ENCODE measurements at places on chromosomes 16 and 17.

DNA sequence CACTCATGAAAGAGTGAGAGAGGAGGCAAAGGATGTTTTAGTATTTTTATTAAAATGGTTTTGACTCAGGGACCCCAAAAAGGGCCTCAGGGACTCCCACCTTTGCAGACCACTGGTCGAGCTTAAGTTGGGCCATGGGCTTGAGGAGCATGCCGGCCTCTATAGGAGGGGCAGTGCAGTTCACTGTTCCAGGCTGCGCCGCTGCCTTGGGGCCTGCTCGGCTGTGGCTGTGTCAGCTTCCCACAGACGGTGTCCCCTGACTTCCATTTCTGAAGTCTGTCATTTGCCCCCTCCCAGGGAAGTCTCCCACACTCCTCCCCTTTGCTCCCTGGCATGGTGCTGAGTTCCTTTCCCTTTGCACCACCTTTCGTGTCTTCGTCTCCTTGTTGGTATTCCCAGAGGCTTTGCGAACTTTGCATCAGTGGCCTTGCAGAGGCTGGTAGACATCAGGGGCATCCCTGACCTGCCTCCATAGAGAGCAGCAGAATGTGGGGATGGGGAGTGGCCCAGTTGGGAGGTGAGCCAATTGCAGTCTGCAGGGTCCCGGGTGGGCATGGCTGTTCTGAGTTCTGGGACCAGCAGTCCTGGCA lies 17.1 kb downstream of the MPRIP start:
- no peak for DNase-seq

GRCh38 chr16:23486480-23486879 lies 23.8 kb downstream of the GGA2 start:
- no peak for DNase-seq

GRCh38 chr17:78716814-78717393 lies 65.2 kb downstream of the CYTH1 start:
- DNase-seq, result no peak

DNA sequence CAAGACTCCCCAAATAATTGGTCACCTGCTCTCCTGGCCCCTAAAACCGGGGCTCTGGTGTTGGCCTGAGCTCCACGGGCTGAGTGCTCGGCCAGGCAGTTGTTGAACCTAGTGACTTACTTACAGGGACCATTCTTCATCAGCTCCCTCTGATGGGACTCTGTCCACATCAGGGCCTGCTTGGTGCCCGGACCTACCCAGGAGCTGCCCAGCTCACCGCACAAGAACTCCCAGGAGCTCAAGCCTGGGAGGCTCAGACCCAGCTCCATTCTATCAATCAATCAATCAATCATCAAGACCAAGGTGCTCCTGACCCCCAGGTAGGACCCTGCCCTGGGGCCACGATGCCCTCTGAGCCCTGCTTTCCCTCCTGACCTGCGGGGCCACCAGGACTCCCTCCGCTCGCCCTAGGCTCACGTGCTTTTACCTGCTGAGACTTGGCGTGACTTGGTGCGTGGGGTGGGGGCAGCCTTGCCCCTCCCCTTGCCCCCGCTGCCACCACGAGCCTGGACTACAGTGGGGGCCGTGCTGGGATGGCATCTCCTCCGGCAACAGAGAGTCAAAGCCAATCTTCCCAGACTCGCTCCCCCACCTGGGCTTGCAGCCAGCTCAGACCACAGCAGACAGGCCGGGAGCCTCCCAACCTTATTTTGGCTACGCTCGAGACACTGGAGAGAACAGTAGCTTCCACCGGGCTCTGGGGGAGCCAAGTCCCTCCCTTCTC lies 15.7 kb downstream of the IL34 start:
- DNase-seq, result no peak

GRCh38 chr16:9966569-9967157 lies 215.6 kb downstream of the GRIN2A start:
- no peak for DNase-seq

DNA sequence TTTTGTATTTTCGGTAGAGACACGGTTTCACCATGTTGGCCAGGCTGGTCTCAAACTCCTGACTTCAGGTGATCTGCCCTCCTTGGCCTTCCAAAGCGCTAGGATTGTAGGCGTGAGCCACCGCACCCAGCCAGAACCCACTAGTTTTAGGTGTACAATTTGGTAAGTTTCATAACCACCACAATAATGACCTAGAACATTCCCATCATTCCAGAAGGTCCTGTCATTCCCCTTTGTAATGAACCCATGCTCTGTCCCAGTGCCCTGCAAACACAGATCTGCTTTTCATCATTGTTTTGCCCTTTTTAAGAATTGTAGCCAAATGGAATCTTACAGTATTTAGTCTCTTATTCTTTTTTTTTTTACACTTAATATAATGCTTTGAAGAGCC lies 35.6 kb upstream of the IRF8 start:
- DNase-seq, result no peak

DNA sequence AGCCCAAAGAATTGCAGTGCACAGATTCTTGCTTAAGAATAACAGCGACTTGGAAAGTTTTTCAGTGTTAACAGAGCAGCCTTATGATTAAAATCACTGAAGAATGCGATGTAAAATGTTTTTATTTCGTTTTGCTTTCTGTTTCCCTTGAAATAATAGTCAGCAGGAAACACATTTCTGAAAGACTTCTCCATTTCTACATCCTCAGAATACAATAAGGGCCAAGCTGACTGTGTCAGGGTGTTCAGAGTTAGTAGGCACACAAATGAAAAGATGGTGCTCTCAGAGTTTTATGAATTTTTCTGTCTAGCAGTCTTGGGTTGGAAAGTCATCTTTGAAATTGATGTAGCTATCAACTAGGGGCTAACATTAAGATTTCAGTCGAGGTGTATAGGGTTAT lies 582.9 kb upstream of the RBFOX1 start:
- DNase-seq, result no peak

DNA sequence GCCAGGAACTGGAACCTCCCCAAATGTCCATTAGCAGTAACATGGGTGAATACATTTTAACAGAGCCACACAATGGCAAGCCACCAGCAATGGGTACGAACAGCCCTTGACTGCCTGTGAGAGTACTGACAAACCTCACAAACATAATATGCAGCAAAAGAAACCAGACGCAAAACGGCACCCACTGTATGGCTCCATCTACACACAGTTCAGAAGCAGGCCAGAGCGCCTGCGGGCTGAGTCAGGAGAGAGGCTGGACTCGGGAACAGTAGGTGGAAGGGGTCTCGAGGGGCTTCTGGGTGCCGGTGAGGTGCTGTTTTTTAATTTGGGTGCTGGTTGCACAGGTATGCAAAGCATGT lies 77.4 kb upstream of the TOB1 start:
- DNase-seq, result no peak

DNA sequence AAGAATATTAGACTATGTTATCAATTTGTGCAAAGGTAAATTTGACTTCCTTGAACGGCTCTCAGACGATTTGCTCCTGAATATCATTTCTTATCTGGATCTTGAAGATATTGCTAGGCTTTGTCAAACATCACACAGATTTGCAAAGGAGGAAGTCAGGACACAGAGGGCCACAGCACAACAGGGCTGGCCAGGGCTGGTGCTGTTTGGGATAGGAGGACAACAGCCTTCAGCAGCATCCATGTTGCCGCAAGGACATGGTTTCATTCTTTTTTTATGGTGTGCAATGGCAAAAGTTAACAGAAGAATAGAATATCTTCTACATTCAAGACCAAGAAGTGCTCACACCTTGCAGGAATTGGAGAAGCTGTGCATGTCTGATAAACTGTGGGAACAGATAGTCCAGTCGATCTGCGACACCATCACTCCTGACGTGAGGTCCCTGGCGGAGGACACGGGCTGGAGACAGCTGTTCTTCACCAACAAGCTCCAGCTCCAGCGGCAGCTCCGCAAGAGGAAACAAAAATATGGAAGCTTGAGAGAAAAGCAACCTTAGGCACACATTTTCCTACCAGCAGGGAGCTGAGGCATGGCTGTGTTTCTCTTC lies 59.8 kb downstream of the KPNA2 start:
- no peak for DNase-seq

- no peak for DNase-seq
These were observed 23.6 kb upstream of the YWHAE start for GRCh38 chr17:1423456-1424135.

GRCh38 chr16:69073181-69073702 lies 32.2 kb upstream of the HAS3 start:
- no peak for DNase-seq

GRCh38 chr17:15485045-15485444 lies 17.6 kb upstream of the CDRT4 start:
- DNase-seq, result no peak

- DNase-seq, result no peak
These were observed 190.6 kb upstream of the FOXF1 start for GRCh38 chr16:86319585-86320236.

DNA sequence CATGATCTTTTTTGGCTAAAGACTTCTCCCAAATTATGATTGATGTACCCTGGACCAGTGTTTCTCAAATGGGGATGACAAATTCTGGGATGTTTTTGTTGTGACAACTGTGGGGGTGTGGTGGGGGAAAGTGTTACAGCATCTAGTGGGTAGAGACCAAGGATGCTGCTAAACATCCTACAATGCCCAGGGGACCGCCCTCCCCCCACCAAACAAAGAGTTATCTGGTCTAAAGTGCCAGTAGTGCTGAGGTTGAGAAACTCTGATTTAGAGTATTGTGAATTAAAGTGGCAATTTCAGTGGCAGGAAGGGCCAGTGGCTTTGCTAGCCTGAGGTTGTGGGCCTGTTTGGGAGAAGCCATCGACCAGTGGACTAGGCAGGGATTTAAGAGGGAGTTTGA lies 33.3 kb downstream of the SLC47A2 start:
- no peak for DNase-seq

DNA sequence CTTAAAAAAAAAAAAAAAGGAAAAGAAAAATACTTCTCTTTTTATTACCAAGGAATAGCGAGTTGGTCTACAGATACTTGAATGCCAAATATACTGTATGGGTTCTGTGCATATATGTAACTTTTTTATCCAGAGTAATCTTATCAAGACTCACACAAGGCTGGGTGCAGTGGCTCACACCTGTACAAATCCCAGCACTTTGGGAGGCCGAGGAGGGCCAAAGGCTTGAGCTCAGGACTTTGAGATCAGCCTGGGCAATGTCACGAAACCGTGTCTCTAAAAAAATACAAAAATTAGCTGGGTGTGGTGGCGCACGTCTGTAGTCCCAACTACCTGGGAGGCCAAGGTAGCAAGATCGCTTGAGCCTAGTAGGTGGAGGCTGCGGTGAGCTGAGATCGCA lies 137.4 kb upstream of the TMEM97 start:
- DNase-seq, result no peak

DNA sequence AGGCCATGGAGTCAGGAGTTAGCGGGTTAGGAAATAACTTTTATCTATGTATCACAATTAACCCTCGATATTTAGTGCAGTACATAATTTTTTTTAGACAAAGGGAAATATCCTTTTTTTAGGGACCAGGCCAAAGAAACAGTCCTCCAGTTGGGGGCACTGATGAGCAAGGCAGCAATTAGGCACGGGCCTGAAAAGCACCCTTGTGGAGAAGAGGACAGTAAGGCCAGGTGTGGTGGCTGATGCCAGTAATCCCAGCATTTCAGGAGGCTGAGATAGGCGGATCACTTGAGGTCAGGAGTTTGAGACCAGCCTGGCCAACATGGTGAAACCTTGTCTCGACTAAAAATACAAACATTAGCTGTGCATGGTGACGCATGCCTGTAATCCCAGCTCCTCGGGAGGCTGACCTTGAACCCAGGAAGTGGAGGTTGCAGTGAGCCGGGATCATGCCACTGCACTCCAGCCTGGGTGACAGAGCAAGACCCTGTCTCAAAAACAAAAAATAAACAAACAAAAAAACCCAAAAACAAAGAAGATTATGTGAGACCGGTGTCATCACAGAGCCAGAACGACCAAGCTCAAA lies 158.3 kb upstream of the NOL11 start:
- peak; percentile 16 for DNase-seq

- DNase-seq, result no peak
These were observed 74.7 kb downstream of the TBC1D16 start for GRCh38 chr17:79960788-79961522.

GRCh38 chr16:11560701-11561453 lies 25.8 kb downstream of the LITAF start:
- no peak for DNase-seq

- DNase-seq, result no peak
These were observed 36.3 kb downstream of the GNA13 start for GRCh38 chr17:65020284-65020683.

- DNase-seq, result no peak
These were observed 386.6 kb downstream of the XYLT1 start for GRCh38 chr16:17084130-17084529.

GRCh38 chr17:72811976-72812687 lies 280.4 kb downstream of the SLC39A11 start:
- no peak for DNase-seq

- no peak for DNase-seq
These were observed 37.5 kb downstream of the RBFOX3 start for GRCh38 chr17:79573196-79573896.

GRCh38 chr17:68178831-68179230 lies 69.0 kb upstream of the AMZ2 start:
- DNase-seq, result no peak

DNA sequence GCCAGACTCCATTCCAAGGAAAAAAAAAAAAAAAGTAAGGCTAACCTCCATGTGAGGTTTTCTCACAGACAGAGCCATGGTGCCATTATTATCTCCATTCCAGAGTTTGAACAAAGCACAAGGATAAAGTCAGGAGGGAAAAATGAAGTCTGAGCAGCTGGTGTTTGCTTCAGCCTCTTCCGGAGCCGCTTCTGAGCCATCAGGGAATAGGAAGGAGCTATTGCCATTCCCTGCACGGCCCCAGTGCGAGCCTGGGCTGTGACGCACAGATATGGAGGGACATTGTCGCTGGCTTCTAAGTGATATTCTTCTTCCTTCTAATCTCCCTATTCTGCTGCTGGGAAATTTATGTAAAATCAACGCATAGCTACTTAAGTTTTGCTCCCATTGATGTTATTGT lies 69.5 kb upstream of the PIRT start:
- DNase-seq, result no peak

DNA sequence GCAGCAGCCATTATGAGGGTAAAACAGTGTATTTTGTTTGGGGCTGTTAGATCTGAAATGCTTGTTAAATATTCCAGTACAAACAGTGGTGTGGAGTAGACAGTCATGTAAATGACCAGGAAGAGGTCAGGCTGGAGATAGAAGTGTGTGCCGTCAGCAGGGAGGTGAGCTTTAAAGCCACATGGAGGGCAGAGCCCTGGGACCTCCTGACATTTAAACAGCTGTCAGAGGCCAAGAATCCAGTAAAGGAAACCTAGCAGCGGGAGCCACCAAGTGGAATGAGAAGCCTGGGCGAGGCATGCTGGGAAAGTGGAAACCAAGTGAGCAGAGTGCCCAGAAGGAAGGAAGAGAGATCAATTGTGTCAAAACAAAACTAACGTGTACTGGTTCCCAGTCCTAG lies 26.8 kb downstream of the C17orf67 start:
- DNase-seq, result no peak

Data from hematopoietic multipotent progenitor cell treated with erythropoietin and hydrocortisone succinate and interleukin-3 and kit ligand, for 8 days (in vitro differentiated cells).